ENCODE measurements at places on chromosomes 11 and 22.

DNA sequence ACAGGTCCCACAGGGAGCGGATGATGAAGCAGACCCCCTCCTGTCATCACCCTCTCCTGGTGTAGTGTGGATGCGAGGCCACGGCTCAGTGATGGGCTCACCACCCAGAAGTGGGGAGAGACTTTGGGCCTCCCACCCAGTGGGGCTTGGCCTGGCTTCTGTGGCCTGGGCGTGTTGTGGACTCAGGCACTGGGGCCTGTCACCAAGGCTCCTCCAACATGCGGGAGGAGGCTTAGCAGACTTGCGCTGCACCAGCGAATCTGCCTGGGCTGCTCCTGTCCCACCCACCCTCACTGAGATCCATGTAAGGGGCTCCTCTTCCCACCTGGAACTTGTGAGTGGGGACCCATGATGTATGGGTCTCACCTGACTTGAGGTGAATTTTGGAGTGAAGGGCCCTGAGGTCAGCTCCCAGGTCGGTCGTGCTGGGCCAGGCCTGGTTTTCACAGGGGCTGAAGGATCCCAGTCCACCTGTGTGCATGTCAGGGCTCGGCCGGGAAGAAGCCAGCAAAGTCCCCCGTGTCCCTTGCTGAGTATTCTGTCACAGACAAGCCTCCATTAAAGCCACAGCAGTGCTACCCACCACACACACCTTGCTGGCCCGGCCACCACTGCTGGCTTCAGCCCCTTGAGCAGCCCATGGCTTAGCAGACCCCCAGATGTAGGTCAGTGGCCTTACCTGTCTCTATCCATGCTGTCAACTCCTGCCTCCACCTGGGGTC is 4.2 kb downstream of the THAP7 start:
- no peak for DNase-seq

DNA sequence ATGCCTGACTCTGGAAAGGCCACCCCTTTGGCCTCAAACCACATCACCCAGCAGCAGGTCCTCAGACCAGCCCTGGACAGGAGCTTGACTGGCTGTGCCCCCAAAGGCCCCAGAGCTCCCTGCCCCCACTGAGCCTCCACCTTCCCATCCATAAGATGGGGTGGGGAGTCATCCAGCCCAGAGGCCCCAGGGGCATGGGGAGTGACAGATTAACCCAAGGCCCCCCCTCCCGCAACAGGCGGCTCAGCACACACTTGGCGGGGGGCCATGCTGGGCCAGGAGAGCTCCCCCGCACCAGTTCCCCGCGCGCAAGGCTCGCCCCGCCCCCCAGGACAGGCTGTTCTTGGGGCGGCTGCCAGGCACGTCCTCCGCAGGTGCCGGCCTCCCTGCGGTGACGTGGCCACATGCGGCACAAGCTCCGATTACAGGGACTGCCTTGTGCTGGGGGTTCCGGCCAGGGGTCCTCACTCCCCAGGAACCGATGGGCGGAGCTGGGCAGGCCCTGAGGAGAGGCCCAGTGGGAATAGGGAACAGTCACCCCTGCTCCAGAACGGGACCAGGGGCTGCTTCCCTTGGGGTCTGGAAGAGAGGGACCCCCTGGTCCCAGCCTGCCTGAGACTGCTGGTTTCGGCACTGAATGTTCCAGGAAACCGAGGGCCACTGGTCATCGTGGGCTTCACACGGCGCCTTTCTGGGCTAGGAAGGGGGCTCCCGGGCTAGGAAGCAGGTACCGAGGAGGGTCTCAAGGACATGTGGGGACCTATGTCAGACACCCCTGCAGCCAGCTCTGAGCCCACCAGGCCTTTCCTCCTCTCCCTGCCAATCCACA is 5.1 kb upstream of the CDKN1C start:
- no peak for DNase-seq

DNA sequence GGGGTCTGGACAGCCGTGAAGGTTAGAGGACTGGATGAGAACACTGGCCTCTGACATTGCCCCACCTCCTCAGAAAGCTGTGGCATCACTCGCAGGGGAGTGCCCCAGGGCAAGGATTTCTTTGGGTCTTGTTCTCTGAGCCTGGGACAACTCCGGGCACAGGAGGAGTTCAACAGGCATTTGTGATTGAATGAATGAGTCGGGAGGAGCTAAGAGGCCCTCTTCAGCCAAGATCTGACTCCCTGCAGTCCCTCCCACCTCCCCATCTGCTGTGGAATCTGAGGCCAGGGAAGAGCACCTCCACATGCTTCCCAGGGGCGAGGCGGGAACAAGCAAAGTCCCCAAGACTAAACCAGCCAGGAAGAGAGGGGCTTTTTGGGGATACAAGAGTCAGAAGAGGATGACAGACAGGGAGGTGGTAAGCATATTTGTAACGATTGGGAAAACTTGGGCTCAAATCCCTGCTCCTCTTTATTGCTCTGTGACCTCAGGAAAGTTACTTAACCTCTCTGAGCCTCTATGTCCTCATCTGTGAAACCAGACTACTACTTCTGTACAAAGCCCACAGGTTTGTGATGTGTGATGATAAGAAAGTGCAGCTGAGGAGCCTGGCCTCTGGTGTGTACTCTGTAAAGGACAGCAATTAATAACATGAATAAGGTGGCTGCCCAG is 6.4 kb downstream of the TP53I11 start:
- no peak for DNase-seq

DNA sequence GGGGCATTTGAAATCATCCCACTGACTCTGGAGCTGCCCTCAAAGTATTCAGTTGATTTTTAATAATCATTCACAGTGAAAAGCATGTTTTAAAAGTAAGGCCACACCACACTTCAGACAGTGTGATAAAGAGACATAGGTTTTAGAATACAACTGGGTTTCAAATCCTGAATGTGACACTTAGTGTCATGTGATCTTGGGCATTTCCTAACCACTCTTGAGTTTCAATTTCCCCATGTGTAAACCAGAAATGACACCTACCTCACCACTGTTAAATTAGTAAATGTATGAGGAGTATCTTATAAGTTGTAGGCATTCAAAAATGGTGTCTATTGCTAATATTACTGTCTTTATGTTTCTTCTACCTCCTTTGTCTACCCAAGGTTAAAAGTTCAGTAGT is 5.4 kb downstream of the TMEM123 start:
- peak; percentile 77 for DNase-seq

Data from suppressor macrophage treated with lipopolysaccharide for 1 hour (primary cell).